A172 (cell line): ENCODE measurements at places on chromosomes 6 and 20.

GRCh38 chr6:134816300-134816699, 133.6 kb downstream of the ALDH8A1 start:
- no peak for DNase-seq

GRCh38 chr6:63640062-63640461, 4.5 kb downstream of the PHF3 start:
- peak; percentile 19 for DNase-seq

DNA sequence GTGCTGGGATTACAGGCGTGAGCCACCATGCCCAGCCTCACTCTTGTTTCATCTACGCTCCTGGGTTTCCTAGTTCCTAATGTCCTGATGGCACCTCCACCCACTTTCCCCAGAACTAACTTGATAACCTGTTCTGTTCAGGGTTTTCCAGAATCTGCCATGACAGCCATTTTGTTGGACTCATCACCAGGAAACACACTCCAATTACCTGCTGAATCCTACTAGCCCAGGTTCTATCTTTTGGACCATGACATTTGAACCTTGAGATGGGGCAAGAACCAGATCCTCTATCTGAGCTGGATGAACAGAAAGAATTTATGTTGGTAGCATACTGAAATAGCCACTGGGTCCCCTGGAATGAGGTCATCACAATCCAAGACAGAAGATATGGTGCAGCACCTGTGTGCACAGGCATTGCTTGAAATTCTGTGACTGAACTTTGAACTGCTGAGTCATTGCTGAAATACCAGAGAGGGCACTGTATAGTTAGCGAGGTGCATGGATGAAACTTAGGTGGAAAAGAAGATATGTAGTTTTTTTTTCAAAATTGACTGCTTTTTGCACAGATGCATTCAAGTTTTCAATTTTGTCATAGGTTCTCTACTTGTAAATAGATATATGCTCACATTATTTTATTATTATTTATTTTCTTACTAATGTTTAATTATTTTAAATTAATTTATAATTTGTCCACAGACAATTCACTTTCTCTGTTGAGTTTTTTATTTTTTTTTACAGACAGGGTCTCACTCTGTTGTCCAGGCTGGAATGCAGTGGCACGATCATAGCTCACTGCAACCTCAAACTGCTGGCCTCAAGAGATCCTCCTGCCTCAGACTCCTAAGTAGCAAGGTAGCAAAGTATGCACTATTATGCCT, 42.8 kb upstream of the TASP1 start:
- DNase-seq = no peak

- DNase-seq = peak; percentile 80
Observed at GRCh38 chr6:28947831-28948270, 24.1 kb upstream of the TRIM27 start.

- no peak for DNase-seq
Observed at GRCh38 chr20:717832-718231, 42.2 kb upstream of the SCRT2 start.

DNA sequence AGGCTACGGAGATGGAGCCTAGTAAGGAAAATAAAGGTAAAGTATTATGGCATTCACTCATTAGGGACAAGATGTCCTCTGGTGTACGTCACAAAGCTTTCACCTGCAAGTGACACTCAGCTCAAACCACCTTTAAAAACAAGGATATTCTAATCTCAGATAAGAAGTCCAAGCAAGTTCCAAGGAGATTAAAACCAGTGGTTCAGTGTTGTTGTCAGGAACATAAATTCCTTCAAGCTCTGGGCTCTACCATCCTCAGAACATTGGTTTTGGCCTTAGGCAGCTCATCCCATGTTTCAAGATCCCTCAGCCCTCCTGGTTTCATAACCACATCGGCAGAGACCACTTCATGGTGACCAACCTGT, 116.5 kb downstream of the LY86 start:
- no peak for DNase-seq

- peak; percentile 50 for DNase-seq
Observed at GRCh38 chr6:10413850-10414738, 780 bp downstream of the TFAP2A start.

- no peak for DNase-seq
Observed at GRCh38 chr6:68296126-68296525, 339.0 kb upstream of the ADGRB3 start.

- DNase-seq = no peak
Observed at GRCh38 chr20:37864298-37864697, 38.6 kb upstream of the VSTM2L start.

GRCh38 chr6:129370268-129370916, 339.6 kb downstream of the ARHGAP18 start:
- peak; percentile 28 for DNase-seq

DNA sequence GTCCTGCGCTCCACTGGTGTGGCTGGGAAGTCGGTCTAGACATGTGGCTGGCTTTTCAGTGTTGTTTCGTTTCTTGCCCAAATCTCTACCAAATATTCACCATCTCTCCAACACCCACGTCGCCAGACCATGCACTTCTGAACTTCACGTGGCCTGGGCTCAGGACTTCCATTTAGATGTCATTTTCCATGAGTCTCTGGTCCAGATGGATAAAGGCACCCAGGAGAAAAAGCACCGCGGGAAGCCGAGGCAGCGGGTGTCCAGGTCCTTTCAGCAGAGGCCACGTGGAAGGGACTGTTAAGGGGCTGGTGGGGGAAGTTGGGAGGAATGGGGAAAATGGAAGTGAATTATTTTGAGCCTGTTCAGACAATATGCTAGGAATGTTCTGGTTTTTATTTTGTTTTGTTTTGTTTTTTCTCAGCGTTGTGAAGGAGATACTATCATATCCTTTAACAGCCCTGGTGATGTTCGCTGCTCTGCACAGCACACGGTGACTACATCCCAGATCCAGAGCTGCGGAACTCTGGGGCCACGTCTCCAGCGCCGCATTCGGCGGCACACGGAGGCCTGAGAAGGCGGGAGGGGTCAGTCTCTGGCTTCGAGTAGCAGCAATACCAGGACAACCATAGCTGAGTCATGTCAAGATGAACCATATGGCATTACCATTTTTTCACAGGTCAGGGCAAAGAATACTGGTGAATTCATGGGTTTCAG, 230.3 kb downstream of the THBS2 start:
- DNase-seq = no peak

GRCh38 chr6:138803861-138804260, 8.0 kb downstream of the ECT2L start:
- DNase-seq = no peak

- DNase-seq = peak; percentile 33
Observed at GRCh38 chr6:38509713-38510112, 130.0 kb downstream of the BTBD9 start.

DNA sequence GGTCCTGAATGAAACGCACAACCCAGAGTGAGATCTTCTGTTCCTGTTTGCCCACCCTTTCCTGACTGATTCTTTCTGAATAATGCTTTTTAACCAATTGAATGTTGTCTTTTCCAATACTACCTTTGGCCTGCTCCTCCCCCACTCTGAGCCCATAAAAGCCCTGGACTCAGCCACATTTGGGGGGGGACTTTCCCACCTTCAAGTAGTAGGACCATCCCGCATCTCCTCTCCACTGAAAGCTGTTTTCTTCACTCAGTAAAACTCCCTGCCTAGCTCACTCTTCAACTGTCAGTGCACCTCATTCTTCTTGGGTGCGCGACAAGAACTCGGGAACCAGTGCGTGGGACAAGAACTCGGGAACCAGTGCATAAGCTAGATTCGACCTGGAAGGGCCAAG, 77.9 kb downstream of the EPB41L2 start:
- DNase-seq = no peak

DNA sequence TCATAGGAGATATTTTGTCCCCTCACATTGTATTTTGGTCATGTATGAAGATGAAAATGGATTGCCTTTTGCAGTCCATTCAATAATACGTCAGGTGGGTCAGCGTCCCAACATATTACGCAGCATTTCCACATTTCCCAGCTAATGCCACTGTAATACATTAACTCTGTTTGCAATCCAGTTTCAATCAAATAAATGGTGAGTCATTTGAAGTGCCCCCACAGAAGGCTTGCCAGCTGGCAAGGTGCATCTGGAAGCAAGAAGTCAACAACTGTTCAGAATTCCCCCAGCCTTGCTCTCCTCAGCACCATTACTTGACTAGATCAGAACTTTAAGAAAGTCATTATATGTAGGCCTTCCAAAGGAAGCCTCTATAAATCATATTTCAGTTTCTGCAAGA, 50.4 kb downstream of the PHACTR1 start:
- no peak for DNase-seq

- no peak for DNase-seq
Observed at GRCh38 chr6:44057931-44058616, 69.2 kb downstream of the MRPL14 start.

DNA sequence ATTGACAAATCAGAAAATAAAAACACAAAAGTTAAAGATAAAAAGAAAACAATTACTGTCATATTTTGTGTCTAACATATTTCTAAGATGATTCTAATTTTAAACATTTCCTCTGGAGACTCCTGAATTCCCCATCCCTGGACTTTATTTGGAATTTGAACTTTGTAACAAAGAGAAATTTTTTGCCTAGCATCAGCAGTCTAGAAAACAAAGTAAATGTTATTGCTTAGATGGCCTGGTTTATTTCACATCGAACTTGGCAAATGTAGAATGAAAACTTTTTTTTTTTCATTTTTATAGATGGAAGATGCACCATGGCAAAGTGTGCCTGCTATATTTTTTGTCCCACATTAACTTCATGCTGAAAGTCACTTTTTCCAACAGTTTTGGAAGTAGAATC, 159.1 kb downstream of the TBX18 start:
- DNase-seq = no peak

DNA sequence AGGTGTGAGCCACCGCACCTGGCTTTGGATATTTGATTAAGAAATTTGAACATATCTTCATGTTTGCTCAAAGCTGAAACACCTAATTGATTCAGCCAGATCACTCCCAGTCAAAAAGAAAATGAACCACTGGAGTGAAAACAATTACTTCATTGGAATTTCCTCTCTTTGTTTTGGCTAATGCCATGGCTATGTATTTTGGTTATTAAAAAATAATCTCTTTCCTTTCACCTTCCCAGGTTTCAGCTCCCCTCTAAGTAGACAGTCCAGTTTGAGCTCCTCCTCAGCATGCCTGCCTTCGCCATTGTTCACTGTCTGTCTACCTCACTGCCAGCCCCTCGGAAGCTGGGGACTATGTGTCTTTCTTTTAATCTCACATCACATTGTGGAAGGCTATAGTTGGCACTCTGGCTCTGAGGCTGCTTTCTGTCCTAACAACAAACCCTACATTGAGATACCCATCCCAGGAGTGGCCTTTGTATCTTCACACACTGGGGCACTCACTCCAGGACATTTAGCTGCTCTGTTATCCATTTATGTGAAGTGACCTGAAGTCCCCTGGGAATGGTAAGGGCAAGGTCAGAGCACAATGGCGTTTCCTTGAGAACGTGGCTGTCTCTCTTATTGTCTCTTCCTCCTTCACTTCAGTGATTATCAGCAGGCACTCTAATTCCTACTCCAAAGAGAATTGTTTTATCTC, 764.0 kb upstream of the CITED2 start:
- DNase-seq = no peak
